Testis (tissue), 5 donors: ENCODE measurements at places on chromosomes 13 and 19. TPM values are rescaled to one million over a fixed set of nuclear protein-coding genes. Genes with fewer than 3 reads are reported as not detected.
A peak's percentile ranks its signal among the peaks of the same experiment; 100 is the strongest.

DNA sequence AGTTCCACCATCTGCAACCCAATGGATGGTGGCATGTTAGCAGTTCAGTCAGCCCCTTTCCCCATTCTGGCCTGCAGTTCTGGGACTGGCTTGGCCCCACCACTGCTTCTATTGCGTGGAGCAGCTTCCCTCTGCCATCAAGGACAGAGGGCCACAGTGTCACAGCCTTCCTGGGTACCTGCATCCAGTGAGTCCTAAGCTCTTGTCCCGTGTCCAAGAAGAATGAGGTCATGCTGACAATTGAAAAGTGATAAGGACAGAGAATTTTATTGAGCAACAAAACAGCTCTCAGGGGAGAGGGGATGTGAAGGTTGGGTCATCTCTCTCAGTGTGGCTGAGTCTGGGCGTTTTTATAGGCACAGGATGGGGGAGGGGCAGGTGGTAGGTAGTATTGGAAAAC lies 33.5 kb upstream of the SIN3B start:
- DNase-seq = no peak
- no peaks in the 10 kb centered on the region for H3K4me1 ChIP-seq
- H3K4me3 ChIP-seq = no peak overlapping the region
- H3K36me3 ChIP-seq = no peaks in the 10 kb centered on the region

DNA sequence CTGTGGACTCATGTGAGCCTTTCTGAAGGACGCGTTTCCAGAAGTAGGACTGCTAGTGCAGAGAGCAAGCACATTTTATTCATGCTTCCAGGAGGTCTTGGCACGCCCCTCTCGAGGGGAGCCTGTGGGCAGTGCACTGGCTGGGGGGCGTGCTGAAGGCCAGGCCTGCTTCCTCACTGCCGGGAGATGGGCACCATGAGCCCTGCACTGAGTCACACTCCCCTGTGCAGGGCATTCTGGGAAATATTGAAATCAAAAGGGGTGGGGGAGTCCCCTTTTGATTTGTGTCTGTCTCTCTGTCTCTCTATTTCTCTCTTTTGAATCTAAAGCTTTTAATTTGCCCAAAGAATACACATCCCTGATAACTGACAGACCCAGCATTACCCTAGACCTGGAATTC lies 34.0 kb downstream of the DPF1 start:
- H3K27ac ChIP-seq = no peak overlapping the region
- H3K27me3 ChIP-seq = no peaks in the 10 kb centered on the region
- H3K4me1 ChIP-seq = no peaks in the 10 kb centered on the region
- H3K36me3 ChIP-seq = no peaks in the 10 kb centered on the region

DNA sequence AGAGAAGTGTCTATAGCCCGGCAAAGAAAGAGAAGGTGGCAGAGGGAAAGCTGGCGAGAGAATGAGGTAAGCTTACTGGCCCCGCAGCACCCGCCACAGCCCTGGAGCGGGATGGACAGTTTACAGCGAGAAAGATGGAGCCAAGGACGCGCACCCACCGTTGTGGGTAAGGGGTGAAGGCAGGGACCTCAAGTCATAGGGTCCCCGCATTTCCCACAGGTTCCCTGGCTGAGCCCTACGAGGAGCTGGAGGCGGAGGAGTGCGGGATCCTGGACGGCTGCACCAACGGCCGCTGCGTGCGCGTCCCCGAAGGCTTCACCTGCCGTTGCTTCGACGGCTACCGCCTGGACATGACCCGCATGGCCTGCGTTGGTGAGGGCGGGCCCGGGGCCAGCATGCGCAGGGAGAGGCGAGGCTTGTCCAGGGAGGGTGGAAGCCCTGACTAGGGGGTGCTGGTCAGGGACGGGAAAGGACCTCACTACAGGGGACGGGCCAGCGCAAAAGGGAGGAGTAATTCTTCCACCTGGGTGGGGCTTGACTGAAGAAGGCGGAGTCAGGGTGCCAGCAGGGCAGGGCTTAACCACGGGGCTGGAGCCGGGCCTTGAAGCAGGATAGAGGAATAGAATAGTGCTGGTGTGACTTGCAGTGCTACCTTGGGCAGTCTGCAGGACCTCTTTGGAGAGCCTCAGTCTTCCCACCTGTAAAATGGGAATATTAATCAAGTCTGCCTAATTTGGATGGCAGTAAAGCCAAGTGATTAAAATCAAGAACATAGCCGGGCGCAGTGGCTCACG lies 26.5 kb downstream of the LTBP4 start:
- DNase-seq = no peak
- no peaks in the 10 kb centered on the region for H3K4me1 ChIP-seq
- H3K27me3 ChIP-seq = no peaks in the 10 kb centered on the region
- H3K4me3 ChIP-seq = no peak overlapping the region
- no peak overlapping the region for H3K27ac ChIP-seq

DNA sequence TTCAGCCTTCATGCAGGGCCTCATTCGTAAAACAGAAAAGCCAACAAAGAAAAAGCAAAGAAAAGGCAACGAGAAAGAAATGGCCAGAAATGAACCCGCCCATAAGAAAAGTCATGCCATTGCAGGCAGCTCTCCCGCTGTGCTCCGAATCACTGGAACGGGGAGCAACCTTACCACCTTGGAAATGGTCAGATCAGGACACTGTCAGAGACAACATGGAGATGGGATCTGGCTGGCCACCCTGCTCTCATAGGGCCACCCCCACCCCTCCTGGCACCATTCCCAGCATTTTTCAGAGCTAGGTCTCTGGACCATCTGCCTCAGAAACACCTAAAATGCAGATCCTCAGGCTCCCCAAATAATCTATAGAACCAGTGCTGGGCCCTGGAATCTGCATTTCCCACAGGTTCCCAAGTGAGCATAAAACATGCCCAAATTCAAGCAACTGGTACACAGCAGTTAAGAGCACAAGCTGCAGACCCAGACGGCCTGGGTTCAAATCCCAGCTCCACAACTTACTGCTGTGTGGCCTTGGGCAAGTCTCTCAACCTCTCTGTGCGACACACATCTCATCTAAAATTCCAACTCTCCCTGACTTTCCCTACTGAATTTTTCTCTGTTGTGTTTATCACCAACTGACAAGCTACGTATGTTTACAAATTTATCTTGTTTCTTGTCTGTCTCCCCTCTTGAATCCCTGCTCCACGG lies 151.6 kb downstream of the IER2 start:
- H3K36me3 ChIP-seq = no peaks in the 10 kb centered on the region
- H3K27ac ChIP-seq = no peak overlapping the region
- no peak for DNase-seq
- H3K27me3 ChIP-seq = no peaks in the 10 kb centered on the region
- no peak overlapping the region for H3K4me3 ChIP-seq
- H3K4me1 ChIP-seq = no peaks in the 10 kb centered on the region

DNA sequence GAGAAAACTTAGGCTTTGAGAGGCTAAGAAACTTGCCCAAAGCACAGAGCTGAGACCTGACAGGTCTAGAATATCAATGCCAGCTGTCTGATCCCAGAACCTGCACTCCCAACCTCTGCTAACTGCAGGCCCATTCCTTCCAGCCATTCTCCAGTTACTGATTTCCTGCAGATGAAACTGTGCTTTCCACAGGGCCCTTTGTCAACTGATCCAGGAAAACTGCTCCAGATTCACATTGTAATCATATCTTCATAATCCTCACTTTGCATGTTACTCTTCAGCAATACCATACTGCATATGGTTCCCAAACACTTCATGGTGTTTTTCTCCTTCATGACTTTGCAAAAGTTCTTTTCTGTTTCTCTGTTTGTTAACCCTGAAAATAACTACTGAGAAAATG lies 100.6 kb downstream of the RAP2A start:
- no peak overlapping the region for H3K4me3 ChIP-seq
- no peaks in the 10 kb centered on the region for H3K27me3 ChIP-seq
- no peak for DNase-seq
- H3K36me3 ChIP-seq = no peaks in the 10 kb centered on the region

GRCh38 chr19:3555653-3556422 lies 1.5 kb downstream of the MFSD12 start:
- H3K4me1 ChIP-seq = peaks cover 16% of the 10 kb centered on the region
- no peak for DNase-seq
- peak overlapping the region; percentile 76 for H3K4me3 ChIP-seq
- no peaks in the 10 kb centered on the region for H3K36me3 ChIP-seq
- no peaks in the 10 kb centered on the region for H3K27me3 ChIP-seq

DNA sequence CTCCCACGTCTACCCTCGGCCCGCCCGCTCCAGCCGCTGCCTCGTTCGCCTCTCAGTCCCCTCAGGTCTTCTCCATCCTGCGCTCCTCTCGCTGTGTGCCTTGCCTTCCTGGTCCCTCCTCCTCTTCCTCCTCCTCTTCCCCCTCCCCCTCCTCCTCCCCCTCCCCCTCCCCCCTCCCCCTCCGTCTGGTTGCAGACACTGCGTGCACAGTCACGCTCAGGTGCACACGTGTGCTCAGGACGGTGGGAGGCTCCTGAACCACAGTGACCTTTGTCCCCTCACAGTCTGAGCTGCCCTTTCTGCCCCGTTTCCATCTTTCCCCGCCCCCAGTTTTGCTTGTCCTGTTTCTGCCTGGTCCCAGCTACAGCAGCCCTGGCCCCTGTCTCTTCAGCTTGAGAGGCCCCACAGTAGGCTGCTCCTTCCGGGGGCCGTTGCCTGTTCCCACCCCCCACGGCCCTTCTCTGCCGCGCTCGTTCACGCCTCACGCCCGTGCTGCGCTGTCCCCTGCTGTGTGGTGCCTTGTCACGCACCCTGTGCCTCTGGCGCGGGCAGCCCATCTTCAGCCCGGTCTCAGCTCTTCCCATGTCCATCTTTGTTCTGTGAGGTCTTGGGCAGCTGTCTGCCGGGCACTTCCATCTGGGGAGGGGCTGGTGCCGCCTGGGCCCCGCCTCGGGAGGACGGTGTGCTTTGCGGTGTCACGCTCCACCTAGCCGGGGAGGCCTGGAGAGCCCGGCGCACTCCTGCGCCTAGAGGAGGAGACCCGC lies 13.8 kb upstream of the RPS15 start:
- H3K4me3 ChIP-seq = no peak overlapping the region
- no peak for DNase-seq
- no peak overlapping the region for H3K27ac ChIP-seq
- peaks cover 12% of the 10 kb centered on the region for H3K4me1 ChIP-seq
- no peaks in the 10 kb centered on the region for H3K36me3 ChIP-seq
- no peaks in the 10 kb centered on the region for H3K27me3 ChIP-seq

GRCh38 chr13:110336681-110337080 lies 29.6 kb downstream of the COL4A2 start:
- peaks cover 42% of the 10 kb centered on the region for H3K4me1 ChIP-seq
- H3K27ac ChIP-seq = no peak overlapping the region
- H3K4me3 ChIP-seq = no peak overlapping the region
- H3K27me3 ChIP-seq = no peaks in the 10 kb centered on the region
- DNase-seq = no peak

DNA sequence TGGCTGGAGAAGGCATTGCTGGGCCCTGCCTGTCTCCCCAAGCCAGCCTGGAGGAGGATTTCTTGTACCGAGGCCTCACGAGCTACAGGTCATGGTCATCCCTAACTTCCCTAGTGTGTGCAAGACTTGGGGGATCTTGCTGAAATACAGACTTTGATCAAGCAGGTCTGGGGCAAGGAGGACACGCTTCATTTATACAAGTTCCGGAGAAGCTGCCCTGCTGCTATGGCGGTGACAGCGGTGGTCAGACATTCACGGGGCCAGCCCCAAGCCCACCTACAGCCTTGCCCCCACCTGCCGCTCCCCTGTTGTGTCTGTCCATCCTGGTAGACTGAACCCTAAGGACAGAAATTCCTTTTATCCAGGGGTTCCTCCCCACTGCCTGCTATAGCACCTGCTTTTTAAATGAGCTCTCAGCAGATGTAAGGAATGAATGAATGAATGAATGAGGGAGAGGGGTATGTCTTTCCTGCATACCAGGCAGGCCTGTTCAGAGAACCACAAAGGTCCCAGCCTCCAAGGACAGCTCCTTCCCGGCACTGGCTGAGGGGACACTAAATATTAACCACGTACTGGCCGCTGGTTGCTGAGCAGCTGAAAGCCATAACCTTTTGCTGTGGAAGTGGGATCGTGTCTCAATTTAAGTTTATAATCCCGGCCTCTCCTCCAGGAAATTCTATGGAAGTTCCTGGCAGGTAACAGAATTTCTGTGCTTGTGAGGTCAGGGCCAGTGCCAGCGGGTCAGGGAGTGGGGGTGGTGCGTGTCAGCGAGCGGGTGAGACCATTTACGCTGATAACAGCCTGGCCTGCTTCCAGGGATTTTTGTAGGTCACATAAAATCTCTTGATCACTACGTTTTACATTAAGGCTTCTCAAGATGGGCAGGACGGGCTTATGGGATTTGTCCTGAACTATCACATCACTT lies 27.1 kb downstream of the TSSK6 start:
- H3K27ac ChIP-seq = peak overlapping the region; percentile 65
- H3K4me3 ChIP-seq = no peak overlapping the region
- no peaks in the 10 kb centered on the region for H3K27me3 ChIP-seq
- H3K36me3 ChIP-seq = no peaks in the 10 kb centered on the region
- DNase-seq = peak; percentile 43
- H3K4me1 ChIP-seq = peaks cover 53% of the 10 kb centered on the region

DNA sequence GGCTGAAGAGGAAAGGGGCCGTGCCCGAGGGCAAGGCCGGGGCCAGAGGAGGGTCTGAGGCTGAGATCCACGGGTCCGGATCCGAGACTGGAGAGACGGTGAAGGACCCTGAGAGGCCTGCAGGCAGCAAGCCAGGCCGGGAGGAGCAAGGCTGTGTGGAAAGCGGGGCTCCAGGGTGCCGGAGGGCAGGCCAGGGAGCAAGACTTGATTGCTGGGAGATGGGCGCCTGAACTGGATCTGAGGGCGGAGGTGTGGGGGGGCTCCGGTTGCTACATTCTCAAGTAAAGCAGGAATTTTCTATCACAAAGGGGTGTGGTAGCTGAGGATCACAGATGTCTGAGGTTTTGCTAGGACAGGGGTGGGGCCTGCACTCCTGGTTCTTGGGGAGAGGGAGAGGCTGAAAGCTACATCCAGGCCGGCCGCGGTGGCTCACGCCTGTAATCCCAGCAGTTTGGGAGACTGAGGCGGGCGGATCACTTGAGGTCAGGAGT lies 3.8 kb downstream of the MAMSTR start:
- H3K27ac ChIP-seq = peak overlapping the region; percentile 81
- peak; percentile 51 for DNase-seq
- no peaks in the 10 kb centered on the region for H3K36me3 ChIP-seq
- peak overlapping the region; percentile 26 for H3K4me3 ChIP-seq
- peaks cover 58% of the 10 kb centered on the region for H3K4me1 ChIP-seq

DNA sequence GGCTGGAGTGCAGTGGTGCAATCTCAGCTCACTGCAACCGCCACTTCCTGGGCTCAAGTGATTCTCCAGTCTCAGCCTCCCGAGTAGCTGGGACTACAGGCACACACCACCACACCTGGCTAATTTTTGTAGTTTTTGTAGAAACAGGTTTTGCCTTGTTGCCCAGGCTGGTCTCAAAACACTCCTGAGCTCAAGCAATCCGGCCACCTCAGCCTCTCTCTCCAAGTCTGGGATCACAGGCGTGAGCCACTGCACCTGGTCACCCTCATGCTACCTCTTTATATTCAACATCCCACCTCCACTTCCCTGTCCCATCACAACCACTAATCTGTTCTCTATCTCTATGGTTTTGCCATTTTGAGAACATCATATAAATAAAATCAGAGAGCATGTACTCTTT lies 155.7 kb downstream of the PTPRS start:
- H3K4me1 ChIP-seq = no peaks in the 10 kb centered on the region
- H3K36me3 ChIP-seq = no peaks in the 10 kb centered on the region
- H3K27ac ChIP-seq = no peak overlapping the region
- H3K4me3 ChIP-seq = no peak overlapping the region
- no peak for DNase-seq
- H3K27me3 ChIP-seq = no peaks in the 10 kb centered on the region

- H3K27me3 ChIP-seq = no peaks in the 10 kb centered on the region
- no peaks in the 10 kb centered on the region for H3K4me1 ChIP-seq
- H3K36me3 ChIP-seq = no peaks in the 10 kb centered on the region
- no peak overlapping the region for H3K4me3 ChIP-seq
These were observed 58.5 kb upstream of the ZDHHC20 start for GRCh38 chr13:21517576-21517975.

Gene SLITRK6
- 0.16 TPM for total RNA-seq

Gene GNG8
- not detected for total RNA-seq

Gene CHST8
- 0.79 TPM for total RNA-seq

Gene ZNF835
- 2.9 TPM for total RNA-seq
